ENCODE measurements at places on chromosomes 5 and 9.
A peak's percentile ranks its signal among the peaks of the same experiment; 100 is the strongest.

DNA sequence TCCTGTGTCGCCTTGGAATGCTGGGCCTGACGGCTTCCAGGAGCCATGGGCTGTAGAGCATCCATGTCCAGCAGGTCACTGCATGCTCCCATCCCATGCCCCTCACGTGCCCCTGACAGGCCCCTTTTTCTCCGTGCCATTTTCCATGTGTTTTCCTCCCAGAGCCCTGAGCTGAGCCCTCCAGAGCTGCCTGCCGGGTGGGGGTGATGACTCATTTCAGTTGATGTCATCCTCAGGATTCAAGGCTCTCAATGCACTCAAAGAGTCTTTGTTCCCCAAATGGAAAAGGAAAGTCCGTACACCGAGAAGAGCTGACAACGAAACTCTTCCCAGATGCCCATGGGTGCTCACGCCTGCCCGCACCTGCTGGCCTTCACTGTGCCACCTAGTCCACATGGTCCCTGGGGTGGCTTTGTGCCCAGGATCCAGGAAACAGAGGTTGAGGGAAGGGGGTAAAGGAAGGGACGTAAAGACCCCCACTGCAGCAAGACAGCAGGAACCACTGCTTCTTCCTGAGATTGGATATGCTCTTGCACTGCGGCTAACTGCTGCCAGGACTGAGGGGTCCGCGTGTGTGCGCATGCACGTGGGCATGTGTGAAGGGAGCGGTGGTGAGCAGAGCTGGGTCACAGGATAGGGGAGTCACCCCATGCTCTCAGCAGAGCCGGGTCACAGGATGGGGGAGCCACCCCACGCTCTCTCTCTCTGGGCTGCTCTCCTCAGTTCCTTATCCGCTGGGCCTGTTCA lies 27.6 kb downstream of the COL15A1 start:
- DNase-seq, result no peak

- DNase-seq, result peak; percentile 38
Observed at GRCh38 chr9:114291886-114292590, 30.9 kb upstream of the ORM1 start.

DNA sequence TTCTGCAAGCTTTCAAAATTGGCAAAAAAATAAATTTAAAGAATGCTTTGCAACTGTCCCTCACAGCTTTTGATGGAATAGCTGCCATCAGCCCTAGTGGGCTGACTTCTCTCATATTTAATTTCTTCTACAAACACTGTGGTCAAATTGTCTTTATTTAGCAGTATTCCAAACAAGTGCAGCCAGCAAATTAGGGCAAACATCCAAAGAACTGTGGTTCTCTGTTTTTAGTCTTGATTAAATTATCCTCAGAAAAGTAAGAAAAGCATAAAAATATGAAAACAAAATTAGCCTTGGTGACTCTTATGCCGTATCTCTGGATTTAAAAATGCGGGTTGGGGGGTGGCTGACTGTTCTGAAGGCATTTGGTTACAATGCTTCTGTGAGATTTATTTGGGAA lies 95.8 kb upstream of the RETREG1 start:
- DNase-seq, result no peak

DNA sequence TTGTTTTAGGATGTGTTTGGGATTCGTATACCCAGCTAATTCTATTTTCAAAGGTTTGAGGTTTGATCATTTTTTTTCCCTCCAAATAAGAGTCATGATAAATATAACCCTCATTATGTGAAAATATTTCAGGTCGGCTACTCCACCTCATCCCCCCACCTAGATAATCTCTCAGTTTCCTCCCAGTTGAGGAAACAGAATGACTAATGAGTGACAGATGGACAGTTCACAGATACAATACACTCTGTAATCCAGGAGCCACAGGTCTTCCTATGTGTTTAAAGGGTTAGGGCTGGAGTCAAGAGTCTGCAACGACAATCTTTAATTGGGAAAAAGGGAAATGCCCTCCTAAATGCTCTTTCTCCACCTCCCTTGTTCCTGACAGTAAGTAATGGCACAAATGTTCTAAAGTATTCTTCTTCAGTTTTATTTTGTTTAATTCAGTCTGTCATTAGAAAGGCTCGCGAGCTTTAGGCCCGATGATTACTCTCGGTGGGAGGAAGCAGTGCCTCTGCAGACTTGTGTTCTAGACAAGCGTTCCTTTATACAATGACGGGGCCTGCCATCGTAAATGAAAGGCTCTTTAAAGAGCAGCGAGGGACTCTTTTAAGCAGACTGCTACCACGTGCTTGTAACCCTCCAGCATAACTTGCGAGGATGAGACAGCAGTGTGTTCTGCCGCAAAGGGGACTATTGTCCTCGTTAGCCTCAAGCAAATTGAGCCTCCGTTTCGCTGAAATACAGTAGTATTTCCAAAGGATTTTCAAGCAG lies 69.0 kb downstream of the MEF2C start:
- DNase-seq, result no peak

DNA sequence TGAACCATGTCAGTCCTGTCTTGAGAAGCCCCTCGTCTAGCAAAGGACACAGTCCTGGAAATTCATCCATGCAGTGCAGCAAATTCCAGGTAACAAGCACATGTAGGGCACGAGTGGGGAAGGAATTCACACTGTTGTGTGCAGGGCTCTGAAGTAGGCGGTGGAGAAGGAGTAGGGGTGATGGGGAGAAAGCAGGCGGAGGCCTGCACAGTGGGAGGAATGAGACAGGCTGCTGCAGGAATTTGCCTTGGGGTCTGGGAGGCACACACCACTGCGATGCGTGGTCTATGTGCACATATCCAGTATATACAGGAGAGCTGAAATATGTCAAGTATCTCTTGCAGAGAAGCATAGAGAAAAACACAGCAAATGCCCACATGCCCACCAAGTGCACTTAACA lies 249.2 kb upstream of the IRX2 start:
- no peak for DNase-seq
